Naive thymus-derived CD4-positive, alpha-beta T cell (primary cell): ENCODE measurements at places on chromosomes 6 and 20.
A peak's percentile ranks its signal among the peaks of the same experiment; 100 is the strongest.

GRCh38 chr6:137033828-137034227 lies 10.9 kb downstream of the IL20RA start:
- no peak for DNase-seq

DNA sequence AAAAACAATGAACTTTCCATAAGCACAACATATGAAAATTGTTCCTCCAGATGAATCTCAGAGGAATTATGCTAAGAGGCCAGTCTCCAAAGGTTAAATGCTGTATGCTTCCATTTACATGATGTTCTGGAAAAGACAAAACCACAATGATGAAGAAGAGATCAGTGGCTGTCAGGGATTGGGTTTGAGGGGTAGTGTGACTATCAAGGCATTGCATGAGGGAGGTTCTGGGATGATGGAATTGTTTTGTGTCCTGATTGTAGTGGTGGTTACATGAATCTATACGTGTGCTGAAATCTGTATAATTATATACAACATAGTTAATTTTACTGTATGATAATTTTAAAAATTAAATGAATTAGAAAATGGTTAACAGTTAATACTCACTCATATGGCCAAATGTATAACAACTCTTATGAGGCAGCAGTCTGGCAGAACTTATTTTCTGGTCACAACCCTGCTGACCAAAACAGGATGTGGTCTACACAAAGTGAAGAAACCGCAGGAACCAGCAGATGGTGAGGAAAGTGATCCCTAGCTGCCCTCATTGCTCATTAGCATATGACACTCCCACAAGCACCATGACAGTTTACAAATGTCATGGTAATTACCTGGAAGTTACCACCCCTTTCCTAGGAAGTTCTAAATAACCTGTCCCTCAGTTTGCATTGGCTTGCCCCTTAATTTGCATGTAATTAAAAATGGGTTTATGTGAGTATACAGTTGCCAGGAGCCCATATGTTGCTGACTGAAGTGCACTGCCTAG lies 31.9 kb downstream of the NSFL1C start:
- DNase-seq = peak; percentile 47

- no peak for DNase-seq
Measured at GRCh38 chr6:159104931-159105330, 60.1 kb upstream of the TAGAP start.

- no peak for DNase-seq
Measured at GRCh38 chr6:138099832-138100231, 7.4 kb downstream of the PERP start.

DNA sequence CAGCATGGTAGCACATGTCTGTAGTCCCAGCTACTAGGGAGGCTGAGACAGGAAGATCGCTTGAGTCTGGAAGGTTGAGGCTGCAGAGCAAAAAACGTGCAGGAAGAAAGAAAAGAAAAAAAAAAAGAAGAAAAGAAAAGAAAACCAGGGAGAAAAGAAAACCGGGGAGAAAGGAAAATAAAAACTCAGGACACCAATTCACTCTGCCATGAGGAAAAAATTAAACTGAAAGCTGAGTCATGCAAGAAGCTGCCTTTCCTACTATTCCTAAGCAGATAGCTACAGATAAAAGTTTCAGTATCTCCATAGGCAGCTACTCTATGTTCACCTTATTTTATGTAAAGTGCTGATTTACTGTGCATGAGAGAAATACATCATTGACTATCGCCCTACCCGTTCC lies 10.5 kb downstream of the PTGIS start:
- DNase-seq = no peak

- DNase-seq = no peak
Measured at GRCh38 chr20:45816951-45817350, 4.5 kb downstream of the UBE2C start.

GRCh38 chr6:79076160-79076559 lies 1.9 kb downstream of the PHIP start:
- DNase-seq = no peak
